Tibial artery (tissue), 4 donors: ENCODE measurements at places on chromosomes 5 and 9.

DNA sequence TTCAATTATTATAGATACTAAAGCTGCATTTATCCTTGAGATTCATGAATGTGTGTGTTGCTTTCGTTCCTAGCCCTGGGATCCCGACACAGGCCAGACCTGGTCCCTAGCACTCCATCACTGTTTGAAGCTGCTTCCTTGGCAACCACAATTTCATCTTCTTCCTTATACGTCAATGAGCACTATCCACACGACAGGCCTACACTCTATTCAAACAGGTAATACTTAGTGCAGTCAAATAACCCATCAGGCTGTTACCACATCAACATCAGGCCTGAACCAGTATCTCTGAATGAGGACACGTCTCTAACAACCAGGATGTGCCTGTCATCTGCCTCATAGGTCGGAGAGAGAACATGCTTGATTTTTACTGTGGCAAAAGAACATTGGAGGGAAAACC lies 73.3 kb downstream of the PRKACG start:
- no peak for DNase-seq
- no peaks in the 10 kb centered on the region for H3K27me3 ChIP-seq
- H3K4me1 ChIP-seq: no peaks in the 10 kb centered on the region
- no peaks in the 10 kb centered on the region for H3K36me3 ChIP-seq

- H3K4me1 ChIP-seq: no peaks in the 10 kb centered on the region
- no peak overlapping the region for H3K27ac ChIP-seq
- no peak overlapping the region for H3K4me3 ChIP-seq
- no peaks in the 10 kb centered on the region for H3K27me3 ChIP-seq
- H3K36me3 ChIP-seq: no peaks in the 10 kb centered on the region
Observed at GRCh38 chr5:80977764-80978163, 17.6 kb downstream of the RASGRF2 start.

DNA sequence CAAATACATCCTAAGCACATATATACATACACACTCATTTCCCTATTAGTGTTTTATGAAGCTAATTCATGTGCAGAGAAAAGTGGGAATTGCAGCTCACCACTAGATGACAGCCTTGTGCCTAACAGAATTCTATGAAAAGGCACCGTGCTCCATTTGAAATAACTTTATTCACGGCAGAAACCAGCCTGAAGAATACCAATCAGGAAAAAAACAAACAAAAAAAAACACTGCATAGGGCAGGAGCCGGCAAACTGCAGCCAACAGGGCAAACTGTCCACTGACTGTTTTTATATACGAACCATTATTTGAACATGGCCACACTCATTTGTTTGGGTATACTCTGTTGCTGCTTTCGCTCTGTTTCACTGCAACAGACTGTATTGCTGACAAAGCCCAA lies 33.6 kb downstream of the ERMP1 start:
- no peak overlapping the region for H3K27ac ChIP-seq
- no peaks in the 10 kb centered on the region for H3K36me3 ChIP-seq
- peak overlapping the region; percentile 5 for H3K4me3 ChIP-seq
- H3K27me3 ChIP-seq: no peaks in the 10 kb centered on the region

GRCh38 chr5:97425511-97425910 lies 242.5 kb upstream of the RIOK2 start:
- H3K36me3 ChIP-seq: no peaks in the 10 kb centered on the region
- no peak overlapping the region for H3K4me3 ChIP-seq
- H3K27ac ChIP-seq: no peak overlapping the region
- no peak for DNase-seq

GRCh38 chr5:94367900-94368299 lies 250.5 kb downstream of the KIAA0825 start:
- H3K4me3 ChIP-seq: no peak overlapping the region
- no peaks in the 10 kb centered on the region for H3K27me3 ChIP-seq
- no peaks in the 10 kb centered on the region for H3K4me1 ChIP-seq
- DNase-seq: no peak
- no peaks in the 10 kb centered on the region for H3K36me3 ChIP-seq

GRCh38 chr5:30808996-30809395 lies 384.5 kb upstream of the CDH6 start:
- no peak overlapping the region for H3K27ac ChIP-seq
- no peak overlapping the region for H3K4me3 ChIP-seq
- no peak for DNase-seq
- H3K36me3 ChIP-seq: no peaks in the 10 kb centered on the region

GRCh38 chr9:69895185-69895584 lies 74.6 kb downstream of the CFAP95 start:
- H3K27me3 ChIP-seq: no peaks in the 10 kb centered on the region
- H3K4me3 ChIP-seq: no peak overlapping the region
- H3K4me1 ChIP-seq: no peaks in the 10 kb centered on the region
- DNase-seq: no peak

DNA sequence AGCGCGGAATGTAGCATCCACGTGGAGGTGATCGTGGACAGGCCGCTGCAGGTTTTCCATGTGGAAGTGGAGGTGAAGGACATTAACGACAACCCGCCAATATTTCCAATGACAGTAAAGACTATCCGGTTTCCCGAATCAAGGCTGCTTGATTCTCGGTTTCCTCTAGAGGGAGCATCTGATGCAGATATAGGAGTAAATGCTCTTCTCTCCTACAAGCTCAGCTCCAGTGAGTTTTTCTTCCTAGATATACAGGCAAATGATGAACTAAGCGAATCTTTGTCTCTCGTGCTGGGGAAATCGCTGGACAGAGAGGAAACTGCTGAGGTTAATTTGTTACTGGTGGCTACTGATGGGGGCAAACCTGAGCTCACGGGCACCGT lies 598 bp downstream of the PCDHA2 start:
- no peak overlapping the region for H3K27ac ChIP-seq
- no peaks in the 10 kb centered on the region for H3K4me1 ChIP-seq
- peaks cover 18% of the 10 kb centered on the region for H3K27me3 ChIP-seq
- DNase-seq: no peak
- no peak overlapping the region for H3K4me3 ChIP-seq

DNA sequence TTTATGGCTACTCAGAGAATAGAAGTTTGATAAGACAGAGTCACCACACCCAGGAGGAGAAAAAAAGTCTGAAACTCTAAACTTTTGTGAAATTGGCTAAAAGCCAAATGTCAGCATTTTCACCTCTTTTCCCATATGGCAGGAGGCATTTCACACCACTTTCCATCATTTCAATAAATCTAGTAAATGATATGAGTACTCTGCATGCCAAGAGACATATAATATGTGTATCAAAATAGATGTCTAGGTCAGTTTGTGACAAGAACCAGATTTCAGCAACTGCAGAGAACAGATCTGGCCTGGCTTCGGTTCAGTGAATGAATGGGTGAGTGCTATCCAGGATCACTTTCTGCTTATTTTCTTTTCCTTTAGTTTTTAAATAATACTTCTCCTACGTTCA lies 470.8 kb downstream of the ENC1 start:
- H3K27ac ChIP-seq: no peak overlapping the region
- H3K27me3 ChIP-seq: no peaks in the 10 kb centered on the region
- H3K36me3 ChIP-seq: no peaks in the 10 kb centered on the region

DNA sequence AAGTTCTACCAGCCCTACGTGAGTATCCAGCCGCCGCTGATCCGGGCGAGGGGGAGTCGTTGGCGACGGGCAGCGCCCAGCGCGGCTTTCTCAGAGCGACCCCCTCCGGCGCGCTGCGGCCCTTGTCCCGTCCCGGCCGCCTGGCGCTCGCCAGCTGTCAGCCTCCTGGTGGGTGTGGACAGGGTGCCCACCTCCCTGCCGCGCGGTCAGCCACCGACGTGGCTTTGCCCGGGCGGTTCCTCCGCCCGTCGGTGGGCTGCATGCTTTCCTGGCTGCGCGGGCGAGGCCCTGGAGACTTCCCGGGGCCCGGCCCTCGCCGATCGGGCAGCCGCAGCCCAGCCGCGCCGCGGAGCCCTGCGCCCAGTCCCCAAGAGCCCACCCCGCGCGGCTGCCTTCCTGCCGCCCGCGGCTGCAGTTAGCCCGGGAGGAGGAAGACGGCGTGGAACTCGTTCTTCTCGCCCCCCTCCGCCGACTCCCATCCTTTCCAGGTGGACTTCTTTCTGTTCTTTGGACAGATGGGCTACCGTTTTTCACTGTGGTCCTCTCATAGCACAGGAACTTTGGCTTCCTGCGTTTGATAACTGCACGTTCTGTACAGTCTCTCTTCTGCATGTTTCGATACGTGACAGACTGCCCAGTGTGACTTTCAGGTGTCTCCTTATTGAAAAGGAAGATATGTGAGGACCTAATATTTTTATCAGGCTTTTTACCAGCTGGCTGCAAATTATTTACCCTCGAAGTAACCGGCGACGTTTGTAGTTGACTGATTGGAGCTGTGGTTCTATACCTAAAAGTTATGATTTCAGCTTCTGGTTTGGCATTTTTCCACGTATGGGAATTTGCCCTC lies 577 bp downstream of the AP3S1 start:
- peak overlapping the region; percentile 80 for H3K4me3 ChIP-seq
- H3K27ac ChIP-seq: peak overlapping the region; percentile 93
- no peaks in the 10 kb centered on the region for H3K4me1 ChIP-seq
- no peaks in the 10 kb centered on the region for H3K27me3 ChIP-seq
- no peak for DNase-seq

DNA sequence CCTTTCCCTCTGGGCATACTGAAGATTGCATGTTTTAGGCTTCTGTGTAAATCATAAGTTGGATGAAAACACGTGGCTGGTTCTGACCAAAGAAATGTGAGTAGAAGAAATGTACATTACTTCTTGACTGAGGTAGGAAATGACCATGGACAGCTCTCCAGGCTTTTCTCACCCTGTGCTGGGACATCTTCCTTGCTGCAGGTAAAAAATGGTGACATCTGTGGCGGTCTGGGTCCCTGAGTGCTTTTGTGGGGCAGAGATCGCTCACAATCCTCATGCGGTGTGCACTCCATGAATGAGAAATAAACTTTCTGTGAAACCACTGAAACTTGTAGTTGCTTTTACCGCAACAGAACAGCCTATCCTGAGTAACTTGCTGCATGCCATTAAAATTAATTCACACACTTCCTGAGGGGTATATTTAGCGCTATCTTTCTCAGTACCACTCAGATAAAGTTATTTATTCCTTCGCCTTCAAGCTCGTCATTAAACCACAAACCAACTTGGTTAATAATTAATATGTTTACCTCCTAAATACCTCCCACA lies 730.4 kb downstream of the EFNA5 start:
- H3K36me3 ChIP-seq: no peaks in the 10 kb centered on the region
- no peaks in the 10 kb centered on the region for H3K4me1 ChIP-seq
- no peaks in the 10 kb centered on the region for H3K27me3 ChIP-seq
- no peak overlapping the region for H3K27ac ChIP-seq

DNA sequence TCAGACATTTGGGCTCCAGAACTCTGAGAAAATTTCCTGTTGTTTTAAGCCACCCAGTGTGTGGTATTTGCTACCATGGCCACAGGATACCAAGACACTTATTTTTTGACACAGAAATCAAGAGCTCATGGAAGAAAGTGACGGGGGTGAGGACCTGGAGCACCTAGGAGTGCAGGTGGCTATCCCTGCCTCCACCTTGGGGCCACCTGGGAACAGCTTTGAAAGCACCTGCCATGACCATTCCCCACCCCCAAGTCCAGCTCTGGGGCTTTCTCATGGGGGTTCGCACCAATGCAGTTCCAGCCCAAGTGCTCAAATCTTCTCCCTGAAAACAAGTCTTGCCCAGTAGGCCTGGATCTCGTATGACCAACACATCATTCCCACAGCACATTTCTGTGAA lies 214.9 kb upstream of the IRX1 start:
- DNase-seq: no peak
- H3K27ac ChIP-seq: no peak overlapping the region
- H3K36me3 ChIP-seq: no peaks in the 10 kb centered on the region
- no peaks in the 10 kb centered on the region for H3K27me3 ChIP-seq
- H3K4me1 ChIP-seq: no peaks in the 10 kb centered on the region

DNA sequence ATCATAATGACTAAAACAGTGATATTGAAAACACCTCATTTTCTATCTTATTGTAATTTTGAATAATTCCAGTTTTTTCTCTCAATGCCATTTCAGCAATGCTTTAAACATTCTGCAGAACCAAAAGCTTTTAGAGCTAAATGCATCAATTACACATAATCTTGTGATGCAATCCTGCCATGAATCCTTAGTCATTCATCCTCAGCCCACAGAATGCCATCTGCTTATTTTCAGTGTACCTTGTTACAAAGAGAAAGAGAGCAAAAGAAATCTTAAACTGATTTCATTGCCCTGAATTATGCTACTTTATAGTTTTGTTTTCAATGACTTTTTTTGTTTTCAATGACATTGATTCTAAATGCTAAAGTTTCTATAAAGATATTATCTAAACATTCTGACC lies 1234.8 kb upstream of the C9orf72 start:
- no peak overlapping the region for H3K4me3 ChIP-seq
- no peaks in the 10 kb centered on the region for H3K4me1 ChIP-seq
- no peaks in the 10 kb centered on the region for H3K36me3 ChIP-seq

- H3K36me3 ChIP-seq: no peaks in the 10 kb centered on the region
- no peaks in the 10 kb centered on the region for H3K4me1 ChIP-seq
- H3K27me3 ChIP-seq: no peaks in the 10 kb centered on the region
- no peak overlapping the region for H3K27ac ChIP-seq
Observed at GRCh38 chr5:75199071-75199470, 37.6 kb downstream of the ANKRD31 start.

GRCh38 chr5:143234162-143234842 lies 169.2 kb downstream of the NR3C1 start:
- peaks cover 18% of the 10 kb centered on the region for H3K4me1 ChIP-seq
- H3K27me3 ChIP-seq: no peaks in the 10 kb centered on the region
- no peak for DNase-seq
- H3K36me3 ChIP-seq: no peaks in the 10 kb centered on the region
- no peak overlapping the region for H3K4me3 ChIP-seq

- no peak overlapping the region for H3K27ac ChIP-seq
- no peak overlapping the region for H3K4me3 ChIP-seq
- H3K4me1 ChIP-seq: no peaks in the 10 kb centered on the region
- H3K36me3 ChIP-seq: no peaks in the 10 kb centered on the region
- no peaks in the 10 kb centered on the region for H3K27me3 ChIP-seq
Observed at GRCh38 chr5:58072300-58072965, 387.5 kb downstream of the PLK2 start.

- no peaks in the 10 kb centered on the region for H3K36me3 ChIP-seq
- H3K27ac ChIP-seq: no peak overlapping the region
- H3K4me1 ChIP-seq: peaks cover 8% of the 10 kb centered on the region
- no peaks in the 10 kb centered on the region for H3K27me3 ChIP-seq
Observed at GRCh38 chr5:147779694-147780093, 2.8 kb downstream of the JAKMIP2 start.
